Subcutaneous adipose tissue (tissue), 4 donors: ENCODE measurements at places on chromosomes 5 and 9. TPM values are rescaled to one million over a fixed set of nuclear protein-coding genes. Genes with fewer than 3 reads are reported as not detected.

Gene RPS23
- 2,919 TPM for total RNA-seq

Gene SLC34A3
- not detected for total RNA-seq

Gene CD274
- 7.0 TPM for total RNA-seq

Gene ADAMTS2
- 26.7 TPM for total RNA-seq
